ENCODE measurements at places on chromosomes 4 and X.
A peak's percentile ranks its signal among the peaks of the same experiment; 100 is the strongest.

DNA sequence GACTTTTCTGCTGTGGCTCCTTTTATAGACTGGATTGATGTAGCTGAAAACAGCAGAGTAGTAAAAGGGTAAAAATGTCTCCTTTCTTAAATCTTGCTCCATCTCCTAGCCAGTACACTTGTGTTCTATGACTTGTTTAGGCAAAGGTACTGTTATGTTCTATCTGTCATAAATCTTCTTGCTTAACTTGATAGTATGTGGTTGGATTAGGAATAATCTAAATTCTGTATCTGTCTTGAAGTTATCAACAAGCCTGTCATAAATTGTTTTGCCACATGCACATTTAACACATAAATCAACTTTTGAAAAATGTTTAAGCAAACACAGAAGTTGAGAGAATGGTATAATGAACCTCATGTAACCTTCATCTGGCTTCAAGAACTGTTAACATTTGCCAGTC, 157.0 kb downstream of the FRAS1 start:
- DNase-seq, result no peak

- no peak for DNase-seq
Observed at GRCh38 chr4:5894266-5894665, 1.4 kb upstream of the CRMP1 start.

GRCh38 chr4:73068491-73069337, 802 bp downstream of the COX18 start:
- peak; percentile 40 for DNase-seq

- no peak for DNase-seq
Observed at GRCh38 chr4:112127048-112127637, 18.1 kb upstream of the FAM241A start.

DNA sequence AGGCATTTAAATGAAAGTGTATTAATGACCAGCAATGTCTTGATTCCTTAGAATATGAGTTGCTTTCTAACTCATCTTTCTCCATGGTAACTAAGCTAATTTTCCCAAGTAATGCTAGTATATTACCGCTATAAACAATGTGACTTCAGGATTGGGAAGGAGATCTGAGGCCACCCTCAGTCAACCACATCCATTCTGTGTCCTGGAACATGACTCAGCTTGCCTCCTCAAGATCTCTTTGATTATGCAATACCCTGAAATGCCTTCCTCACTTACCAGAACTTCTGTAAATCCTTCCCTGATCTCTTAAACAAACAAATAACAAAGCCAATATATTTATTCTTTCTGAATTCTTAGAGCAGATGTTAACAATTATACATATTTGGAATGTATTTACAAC, 1495.5 kb downstream of the PCDH18 start:
- DNase-seq, result no peak

- no peak for DNase-seq
Observed at GRCh38 chr4:169622566-169622965, 2.2 kb downstream of the CLCN3 start.

DNA sequence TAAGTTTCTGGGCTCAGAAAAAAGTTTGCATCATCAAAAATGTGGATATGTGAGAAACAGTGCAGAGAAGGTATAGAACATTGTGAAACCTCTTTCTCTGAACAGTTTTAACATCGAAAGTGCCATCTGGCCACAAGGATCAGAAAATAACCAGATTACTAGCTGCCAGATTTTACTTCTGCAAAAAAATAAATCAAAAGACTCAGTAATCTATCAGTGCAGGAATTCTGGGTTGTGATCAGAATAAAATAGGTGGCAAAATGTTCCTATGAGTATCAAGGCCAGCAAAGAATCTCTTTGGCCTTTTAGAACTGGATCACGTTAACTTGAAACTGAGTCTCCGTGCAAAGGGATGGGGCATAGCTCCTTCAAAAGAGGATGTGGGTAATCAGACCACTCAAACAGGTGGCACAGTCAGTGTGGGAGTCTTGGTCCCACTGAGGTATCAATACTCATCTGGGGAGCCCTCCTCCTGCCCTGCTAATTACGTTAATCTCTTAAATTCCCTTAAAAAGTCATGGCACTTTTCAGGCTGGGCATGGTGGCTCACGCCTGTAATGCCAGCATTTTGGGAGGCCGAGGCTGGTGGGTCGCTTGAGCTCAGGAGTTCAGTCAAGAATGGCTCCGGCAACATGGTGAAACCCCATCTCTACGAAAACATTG, 26.7 kb upstream of the RBM47 start:
- no peak for DNase-seq

- no peak for DNase-seq
Observed at GRCh38 chr4:85696661-85697060, 221.7 kb downstream of the ARHGAP24 start.

DNA sequence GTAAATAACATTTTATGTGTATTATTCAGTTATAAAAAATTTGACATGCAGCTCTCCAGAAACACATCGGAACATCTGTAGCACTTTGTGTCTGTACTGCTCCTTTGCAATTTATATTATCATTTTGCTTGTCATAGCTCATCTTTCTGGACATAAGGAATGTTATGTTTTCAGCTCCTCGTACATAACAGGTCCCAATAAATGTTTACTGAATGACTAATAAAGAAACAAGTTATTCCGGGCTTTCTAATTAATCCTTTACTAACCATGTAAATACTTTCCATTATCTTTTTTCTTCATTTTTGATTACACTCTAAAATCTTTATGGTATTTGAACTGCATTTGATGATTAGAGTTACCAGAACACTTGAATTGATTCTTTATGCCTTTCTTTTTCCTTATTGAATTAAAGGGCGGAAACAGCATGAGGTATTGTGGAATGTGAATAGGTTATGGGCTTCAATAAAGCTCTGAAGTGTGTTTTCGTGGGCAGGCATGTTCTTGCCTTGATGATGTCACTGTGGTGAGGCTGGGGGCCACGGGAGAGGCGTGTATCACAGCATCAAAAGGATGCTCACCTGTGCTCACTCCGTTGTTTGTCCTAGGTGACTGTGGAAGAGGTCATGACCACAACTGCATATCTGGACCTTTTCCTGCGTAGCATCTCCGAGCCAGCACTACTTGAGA, 131.6 kb downstream of the GATB start:
- DNase-seq, result no peak

GRCh38 chr4:41524425-41524824, 13.5 kb upstream of the LIMCH1 start:
- DNase-seq, result no peak

DNA sequence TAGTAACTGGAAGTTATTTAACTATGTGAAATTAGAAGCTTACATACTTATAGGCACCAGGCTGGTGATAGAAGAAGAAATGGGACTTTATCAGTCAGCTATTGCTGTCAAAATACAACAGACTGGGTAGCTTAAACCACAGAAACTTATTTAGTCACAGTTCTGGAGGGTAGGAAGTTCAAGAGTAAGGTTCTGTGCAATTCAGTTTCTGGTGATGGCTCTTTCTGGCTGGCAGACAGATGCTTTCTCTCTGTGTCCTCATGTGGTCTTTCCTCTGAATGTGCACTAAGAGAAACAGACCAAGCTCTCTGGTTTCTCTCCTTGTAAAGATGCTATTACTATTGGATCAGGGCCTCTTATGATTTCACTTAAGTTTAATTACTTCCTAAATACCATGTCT, 92.1 kb upstream of the ANKRD50 start:
- DNase-seq, result no peak

- no peak for DNase-seq
Observed at GRCh38 chr4:160353548-160353947, 1250.7 kb downstream of the RAPGEF2 start.

DNA sequence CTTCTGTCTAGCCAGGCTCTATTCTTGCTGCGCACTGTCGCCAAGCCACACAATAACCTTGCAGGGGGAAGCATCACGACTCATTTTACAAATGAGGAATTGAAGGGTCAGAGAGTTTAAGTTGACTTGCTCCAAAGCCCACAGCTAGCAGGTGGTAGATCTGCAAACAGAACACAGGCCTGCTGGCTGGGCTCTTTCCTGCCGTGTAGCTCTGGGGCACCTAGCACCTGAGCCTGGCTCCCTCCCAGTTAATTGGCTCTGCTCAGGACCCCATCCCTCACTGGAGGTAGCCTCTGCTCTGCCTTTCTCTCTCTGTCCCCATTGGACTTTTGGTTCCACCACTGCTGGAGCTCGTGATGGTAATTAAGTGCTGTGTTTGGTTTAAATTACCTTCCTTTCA, 98.5 kb downstream of the NSUN7 start:
- no peak for DNase-seq

DNA sequence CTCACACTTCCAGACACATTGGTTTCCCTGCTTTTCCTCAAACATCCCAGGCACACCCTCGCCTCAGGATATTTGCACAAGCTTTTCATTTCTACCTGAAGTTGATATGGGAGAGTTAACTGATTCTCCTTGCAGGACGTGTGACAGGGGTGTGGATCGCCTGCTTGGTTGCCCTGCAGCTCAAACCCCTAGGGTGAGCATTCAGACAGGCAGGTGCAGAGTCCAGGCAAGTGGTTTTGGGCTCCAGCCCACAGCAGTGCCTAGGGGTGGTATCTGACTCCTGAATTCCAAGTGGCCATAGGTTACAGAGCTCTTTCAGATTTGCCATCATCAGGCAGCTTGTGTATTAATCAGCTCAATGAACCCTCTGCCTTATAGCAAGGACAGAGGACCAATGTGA, 1104.2 kb upstream of the IGFBP7 start:
- DNase-seq, result no peak

GRCh38 chr4:101191302-101192098, 155.8 kb downstream of the PPP3CA start:
- no peak for DNase-seq

DNA sequence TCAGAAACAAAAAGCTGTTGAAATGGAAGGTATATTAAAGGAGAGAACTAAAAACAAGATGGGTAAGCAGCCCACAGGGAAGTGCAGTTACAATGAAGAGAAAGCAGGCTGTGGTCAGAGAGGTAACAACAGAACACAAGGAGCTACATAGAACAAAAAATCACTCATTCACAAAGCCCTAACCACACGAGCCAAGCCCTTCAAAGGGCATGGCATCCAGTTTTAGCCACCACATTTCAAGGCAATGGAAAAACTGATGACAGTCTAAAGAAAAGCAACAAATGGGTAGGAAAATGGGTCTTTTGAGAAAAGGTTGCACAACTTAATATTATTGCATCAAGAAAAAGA, 37.5 kb downstream of the KDR start:
- no peak for DNase-seq

DNA sequence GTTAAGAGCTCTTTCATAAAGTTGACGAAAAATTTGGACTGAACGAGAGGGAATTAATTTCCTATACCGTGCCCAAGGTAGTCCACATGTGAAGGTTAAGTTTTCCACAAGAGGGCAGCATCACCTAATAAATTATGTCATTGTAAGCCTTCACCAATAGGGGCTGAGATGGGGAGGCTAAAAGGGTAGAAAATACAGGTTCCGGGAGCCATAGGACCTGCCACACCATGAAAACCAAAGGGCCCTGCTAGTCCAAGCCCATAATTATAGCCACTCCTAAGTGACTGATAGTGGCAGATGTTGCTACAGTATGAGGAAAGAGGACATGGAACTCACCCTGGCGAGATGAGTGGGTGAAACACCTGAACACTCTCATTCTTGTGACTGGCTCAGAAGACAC, 122.2 kb downstream of the SHROOM4 start:
- no peak for DNase-seq

DNA sequence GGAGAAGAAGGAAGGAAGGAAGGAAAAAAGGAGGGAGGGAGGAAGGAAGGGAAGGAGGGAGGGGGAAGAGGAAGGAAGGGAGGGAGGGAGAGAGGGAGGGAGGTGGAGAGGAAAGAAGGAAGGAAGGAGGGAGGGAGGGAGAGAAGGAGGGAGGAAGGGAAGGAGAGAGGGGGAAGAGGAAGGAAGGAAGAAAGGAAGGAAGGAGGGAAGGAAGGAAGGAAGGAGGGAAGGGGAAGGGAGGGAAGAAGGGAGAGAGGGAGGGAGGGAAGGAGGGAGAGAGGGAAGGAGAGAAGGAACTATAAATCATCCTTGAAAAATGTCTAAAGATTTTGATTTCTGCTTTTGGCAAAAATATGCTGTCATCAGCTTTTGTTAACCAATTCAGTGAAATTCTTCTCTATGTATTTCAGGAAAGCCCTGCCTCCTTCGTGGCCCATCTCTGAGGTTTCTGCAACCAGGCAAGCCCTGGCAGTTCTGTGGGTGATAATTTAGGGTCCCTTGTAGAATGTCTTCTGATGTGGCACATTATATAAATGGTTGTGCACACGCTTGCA, 7.1 kb upstream of the HOPX start:
- DNase-seq, result no peak

DNA sequence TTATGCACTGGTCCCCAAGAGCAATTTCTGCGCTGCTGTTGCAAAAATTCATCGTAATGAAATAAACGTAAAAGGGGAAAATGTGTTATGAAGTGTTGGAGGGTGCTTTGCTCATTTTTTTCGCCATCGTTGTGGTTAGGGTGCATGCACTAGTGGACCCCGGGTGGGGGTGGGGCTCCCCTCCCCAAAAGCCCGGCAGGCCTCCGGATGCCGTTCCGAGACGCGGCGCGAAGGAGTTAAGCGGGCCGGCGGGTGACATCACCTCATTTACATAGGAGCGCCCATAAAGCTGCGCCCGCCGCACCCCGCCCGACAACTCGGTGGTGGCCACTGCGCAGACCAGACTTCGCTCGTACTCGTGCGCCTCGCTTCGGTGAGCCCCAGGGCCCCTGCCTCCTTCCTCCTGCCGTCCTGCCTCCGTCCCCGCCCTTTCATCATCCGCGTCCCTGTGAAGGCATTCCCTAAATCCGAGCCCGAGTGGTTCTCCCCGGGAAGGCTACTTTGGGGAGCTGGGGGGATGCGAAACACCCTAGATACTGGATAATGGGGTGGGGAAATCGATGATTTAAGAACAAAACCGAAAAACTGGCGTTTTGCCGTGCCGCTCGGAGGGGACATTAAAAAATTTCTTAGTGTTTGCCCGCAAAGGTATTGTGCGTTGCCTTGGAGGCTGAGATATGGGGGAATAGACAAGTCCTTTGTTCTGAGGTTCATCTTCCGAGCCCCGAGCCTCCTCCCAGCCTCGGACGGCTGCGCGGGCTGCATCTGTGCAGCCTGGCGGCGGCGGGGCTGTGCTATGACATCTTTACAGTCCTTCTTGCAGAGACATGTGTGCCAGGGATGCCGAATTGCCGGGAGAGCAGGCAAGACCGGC, at the start of gene TMSB4X:
Gene TMSB4X (plus strand): TSS at position 315 of the 874 bp plus-strand sequence.
- peak; percentile 72 for DNase-seq

DNA sequence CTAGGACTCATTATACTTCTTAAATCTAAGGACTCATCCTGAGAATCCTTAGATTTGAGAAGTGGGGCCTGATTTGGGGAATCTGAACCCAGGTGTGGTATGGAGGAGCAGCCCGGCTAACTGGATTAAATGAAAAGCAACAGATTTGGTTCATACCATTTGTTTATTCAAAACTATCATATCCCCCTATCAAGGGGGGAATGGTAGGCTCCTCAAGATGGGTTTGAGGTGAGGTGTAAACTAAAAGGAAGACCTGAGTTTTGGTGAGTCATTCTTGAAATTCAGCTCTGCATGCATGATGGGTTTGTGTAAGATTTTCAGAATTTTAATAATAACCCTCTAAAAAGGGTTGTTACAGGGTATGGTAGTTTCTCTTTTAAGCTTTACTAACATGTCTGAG, 53.4 kb downstream of the CASP6 start:
- no peak for DNase-seq

Measured in bone marrow (tissue), 2 donors.